ENCODE measurements at places on chromosomes 13 and 19.

- DNase-seq = no peak
These were observed 8.7 kb downstream of the IQCN start for GRCh38 chr19:18265582-18265981.

DNA sequence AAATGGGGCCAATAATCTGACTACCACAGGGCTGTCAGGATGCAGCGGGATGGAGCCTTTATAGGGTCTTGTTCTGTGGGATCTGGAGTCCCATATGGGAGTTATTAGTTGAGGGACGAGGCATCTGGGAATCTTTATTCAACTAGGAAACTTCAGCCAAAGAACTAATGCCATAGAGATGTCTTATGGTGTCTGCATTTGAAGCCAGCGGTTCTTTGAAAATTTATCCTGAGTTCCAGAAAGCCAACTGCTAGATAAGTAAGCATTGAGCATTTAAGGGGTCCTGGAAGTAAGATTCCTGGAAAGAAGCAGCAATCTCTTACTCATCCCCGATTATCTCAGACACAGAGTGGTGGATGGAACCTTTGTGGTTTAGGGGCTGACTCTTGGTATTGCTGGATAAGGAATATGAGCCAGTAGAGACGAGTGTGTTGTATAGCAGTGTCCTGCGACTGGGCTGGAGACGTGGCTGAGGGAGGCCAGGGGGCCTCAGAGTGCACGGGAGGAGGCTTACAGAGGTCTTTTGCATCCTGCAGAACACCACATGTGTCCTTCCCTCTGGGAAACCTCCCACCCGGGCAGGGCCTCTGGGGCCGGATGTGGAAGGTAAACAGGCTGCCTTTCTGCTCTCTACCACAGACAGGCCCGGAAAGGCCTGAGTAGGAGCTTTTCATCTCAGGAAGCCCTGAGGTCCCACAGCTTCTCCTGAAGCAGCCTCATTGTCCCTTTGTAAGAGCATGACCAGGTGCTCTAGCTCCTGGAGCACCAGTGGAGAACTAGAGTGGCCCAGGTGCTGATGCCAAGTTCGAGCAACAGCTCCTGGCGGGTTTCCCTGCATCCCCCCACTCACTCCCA, 28.8 kb downstream of the ACTN4 start:
- DNase-seq = no peak

- no peak for DNase-seq
These were observed 206.5 kb downstream of the TEX29 start for GRCh38 chr13:111526922-111527321.

DNA sequence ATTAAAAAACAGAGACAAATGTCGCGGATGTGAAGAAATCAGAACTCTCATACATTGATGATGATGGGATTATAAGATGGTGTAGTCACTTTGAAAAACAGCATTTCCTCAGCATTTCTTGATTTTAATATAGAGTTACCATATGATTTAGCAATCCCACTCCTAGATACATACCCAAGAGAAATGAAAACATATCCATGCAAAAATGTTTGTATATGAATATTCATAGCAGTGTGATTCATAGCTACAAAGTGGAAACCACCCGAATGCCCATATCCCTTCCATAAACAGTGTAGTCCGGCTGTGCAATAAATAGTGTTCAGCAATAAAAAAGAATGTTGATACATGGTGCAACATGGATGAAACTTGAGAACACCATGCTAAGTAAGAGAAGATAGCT, 44.6 kb downstream of the DPY19L3 start:
- DNase-seq = no peak

- no peak for DNase-seq
These were observed 18.1 kb downstream of the ARHGEF18 start for GRCh38 chr19:7366701-7367420.

DNA sequence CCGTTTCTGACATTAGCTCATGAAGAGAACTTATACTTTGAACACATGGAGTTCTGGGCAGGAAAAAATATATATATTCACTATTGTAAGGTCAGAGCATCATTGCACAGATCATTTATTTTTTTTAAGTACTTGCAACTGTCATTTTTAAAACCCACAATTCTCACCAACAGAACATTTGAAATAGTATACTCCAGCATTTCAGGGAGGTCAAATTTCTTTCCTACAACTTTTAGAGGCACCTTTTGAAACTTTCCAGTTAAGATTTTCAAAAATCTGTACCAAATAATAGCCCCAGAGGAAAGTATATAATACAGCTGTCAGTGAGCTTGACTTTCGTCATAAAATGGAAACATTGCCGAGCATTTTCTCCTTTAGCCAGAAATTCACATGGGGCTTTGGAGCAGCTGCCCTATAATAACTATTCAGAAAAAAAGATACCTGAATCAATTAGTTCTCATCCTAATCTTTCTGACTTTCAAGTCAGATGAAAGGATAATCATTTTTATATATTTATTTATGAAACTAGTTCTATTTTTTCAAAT, 10.9 kb downstream of the KCTD12 start:
- no peak for DNase-seq

GRCh38 chr19:50409347-50409746, 9.4 kb upstream of the SPIB start:
- DNase-seq = no peak

DNA sequence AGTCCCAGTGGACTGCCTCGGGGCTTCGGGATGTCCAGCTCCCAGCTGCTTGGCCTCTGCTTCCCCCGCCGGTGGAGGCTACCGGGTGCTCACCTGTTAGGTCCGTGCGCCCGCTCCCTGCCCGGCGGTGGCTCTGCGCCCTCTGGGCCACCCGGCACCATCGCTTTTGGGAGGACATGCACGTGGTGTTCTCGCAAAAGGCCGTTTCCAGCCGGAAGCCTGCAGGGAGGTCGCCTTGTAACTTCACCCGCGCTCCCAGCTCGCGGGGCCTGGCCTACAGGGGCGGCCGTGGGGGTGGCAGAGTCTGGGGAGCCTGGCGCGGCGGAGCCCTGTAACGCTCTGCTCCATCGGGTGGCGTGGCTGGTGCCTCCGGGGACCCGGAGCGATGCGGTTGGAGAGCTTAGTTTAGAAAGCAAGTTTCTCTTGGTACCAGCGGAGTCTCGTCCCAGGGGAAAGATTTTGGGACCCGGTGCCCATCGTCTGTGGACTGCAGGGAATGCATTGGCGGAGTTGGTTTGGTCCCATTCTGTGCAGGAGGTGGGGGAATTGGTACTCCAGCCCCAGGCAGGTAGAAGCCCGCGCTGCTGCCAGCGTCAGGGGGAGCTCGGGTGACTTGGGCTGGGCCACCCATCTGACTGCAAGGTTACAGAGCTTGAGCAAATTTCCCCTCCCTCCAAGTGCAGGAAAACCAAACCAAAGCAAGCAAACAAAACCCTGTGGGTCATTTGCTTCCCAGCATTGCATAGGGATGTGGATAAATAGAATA, 673 bp downstream of the SPATA13 start:
- no peak for DNase-seq

DNA sequence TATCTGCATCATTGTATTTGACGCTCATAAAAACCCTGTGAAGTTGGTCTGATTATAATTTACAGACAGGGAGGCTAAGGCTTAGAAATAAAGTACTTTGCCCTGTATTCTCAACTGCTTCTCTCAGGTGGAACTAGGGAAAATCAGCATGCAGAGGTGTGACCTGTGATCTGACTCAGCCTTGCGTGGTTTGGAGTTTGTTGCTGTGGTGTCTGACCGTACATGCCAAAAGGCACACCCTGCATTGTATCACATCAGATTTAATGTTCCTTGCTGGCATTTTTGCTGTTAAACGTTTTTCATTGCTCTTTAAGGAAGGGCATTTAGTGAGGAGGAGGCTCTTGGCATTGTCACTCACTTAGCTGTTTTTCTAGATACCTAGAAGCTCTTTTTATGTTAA, 58.8 kb upstream of the C1QTNF9B start:
- no peak for DNase-seq

DNA sequence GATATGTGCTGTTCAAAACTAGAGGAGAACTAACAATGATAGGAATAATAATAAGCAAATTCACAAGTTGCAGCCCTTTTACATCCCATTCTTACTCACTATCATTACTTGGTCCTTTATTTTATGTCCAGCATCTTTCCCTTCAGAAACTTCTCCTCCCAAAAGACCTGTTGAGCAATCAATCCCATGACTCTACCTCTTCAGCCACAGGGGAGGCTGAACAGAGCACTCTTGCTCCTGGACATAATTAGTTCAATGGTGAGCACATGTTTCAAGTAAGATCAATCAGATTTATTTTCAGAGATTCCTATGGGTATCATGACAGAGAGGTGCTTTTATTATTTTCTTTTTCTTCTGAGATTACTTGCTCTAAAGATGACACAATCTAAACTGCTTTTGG, 260.0 kb downstream of the COG6 start:
- DNase-seq = no peak

Measured in neural crest cell (in vitro differentiated cells).